DMS153 (cell line): ENCODE measurements at places on chromosomes 2 and 18.

GRCh38 chr2:126656431-126657147 is 631 bp downstream of the GYPC start:
- DNase-seq = no peak

DNA sequence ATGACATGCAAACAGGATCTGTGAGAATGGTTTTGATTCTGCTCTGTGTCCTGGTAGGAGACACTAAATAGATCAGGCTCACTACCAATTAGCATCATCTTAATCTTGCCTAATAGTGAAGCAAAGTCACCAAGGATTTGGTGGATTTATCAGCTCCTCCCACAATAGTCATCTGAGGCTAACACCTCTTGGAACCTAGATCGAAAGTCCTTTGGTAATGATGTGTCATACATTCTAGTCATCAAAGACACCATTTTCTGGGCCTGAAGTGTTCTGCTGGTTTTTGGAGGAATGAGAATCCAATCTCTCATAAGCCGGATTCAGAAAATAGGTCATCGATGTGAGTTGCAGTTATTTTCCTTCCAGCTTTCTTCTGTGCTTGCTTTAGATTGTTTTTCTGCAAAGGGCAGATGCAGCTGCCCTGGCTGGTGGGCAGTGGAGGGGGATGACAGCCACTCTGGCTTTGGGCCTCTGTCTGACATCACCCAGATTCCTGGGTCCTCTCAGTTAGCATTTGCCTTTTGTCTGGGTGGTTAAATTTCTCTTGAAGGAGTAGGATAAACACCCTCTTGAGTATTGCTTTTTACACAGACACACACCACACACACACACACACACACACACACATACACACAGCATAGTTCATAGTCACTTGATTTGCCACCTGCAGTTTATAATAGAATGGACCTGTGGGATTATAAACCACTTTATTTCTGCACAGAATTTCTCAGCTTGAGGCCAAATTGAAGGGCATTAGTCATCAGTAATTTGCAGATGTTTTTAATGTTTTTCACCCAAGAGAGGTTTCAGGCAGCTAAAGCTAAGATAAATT is at the start of gene MYO3B:
Gene MYO3B (plus strand): TSS at position 198 of the 832 bp plus-strand sequence. CDS start 141 bp downstream, at position 339.
- DNase-seq = no peak

DNA sequence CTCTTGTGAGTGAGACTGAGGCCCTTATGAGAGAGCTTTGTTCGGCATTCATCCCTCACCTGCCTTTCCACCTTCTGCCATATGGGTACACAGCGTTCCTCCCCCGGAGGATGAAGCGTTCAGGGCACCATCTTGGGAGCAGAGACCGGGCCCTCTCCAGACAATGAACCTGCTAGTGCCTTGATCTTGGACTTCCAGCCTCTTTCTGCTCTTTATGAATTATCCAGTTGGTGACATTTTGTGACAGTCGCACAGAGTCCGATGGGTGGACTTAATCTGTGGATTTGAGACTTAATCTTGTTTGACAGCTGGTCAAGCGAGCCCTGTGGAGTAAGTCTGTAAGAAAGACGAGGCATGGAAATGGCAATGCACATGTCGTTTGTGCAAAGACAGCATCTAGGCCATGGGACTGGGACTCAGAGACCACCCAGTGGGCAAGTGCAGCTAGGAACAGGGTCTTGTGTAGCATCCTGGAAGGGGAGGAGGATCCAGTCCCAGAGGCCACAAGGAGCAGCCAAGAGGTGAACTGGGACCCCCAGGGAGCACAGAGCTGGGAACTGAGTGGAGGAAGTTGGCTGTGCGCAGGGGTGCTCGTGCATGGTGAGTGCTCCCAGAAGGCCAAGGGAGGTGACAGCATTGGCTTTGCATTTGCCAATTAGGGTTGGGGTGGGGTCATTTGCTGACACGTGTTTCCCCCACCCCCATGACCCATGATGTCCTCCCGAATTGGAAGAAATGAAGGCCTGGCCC is 69.5 kb upstream of the HDAC4 start:
- no peak for DNase-seq

DNA sequence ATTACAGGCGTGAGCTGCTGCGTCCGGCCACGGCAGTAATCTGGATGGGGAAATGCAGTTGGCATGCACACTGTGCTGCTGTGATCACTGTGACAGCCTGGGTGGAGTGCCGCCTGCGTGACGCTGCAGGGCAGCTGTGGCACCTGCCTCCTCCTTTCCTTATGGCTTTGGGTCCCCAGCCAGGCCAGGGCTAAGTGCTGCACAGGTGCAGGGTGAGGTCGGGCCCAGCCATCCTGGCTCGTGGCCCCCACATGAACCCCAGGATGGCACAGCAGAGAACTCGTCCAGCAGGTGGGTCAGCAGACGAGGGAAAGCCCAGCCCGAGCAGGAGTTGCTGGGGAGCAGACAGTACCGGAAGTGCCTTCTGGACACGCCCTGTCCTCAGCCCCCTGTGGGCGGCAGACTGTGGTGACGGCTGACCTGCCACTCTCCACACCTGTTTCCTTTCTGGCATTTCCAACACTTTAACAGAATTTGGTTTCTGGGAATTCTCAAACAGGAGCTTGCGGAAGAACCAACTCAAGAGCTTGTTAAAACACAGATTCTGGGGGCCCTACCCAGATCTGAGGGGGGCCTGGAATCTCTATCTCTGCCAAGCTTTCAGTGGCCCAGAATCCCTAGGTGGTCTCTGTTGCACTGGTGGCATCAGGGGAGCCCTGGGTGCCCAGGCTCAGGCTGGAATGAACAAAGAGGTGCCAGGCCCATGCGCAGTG is 16.9 kb downstream of the HS1BP3 start:
- peak; percentile 65 for DNase-seq

DNA sequence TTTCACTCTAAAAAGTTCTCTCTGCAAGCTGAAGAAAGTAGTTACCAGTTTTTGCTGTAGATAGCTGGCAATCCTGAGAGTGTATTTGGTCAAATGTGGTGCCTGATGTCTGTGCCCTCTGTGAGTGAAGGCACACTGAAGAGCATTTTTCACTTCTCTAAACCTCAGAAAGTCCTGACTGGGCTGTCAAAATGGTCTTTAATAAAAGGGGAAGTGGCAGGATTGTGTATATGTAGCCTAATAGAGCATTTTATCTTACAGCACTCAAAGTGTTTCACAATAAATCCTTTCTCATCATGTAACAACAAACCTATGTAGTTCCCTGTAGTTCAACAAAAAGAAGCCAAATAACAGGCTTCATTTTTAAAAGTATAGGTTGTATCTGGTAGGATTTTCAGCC is 1552.3 kb upstream of the SLC39A10 start:
- no peak for DNase-seq

DNA sequence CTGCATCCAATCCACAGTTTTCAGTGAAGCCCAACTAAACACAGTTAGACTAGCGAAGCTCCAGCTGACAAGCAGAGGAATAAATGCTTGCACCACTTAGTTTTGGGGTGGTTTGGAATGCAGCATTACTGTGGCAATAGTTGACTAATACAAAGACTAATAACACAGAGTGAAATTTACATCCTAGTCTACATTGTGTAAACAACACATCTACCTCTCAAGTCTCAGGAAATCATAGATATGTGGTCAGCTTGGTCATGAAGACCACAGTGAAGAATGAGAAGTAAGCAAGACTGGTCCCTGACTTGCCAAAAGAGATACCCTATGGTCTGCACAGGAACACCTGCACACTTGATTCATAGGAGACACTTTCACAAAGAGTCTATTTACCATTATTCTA is 155.1 kb upstream of the TANK start:
- no peak for DNase-seq

GRCh38 chr2:39183673-39184072 is 60.1 kb downstream of the CDKL4 start:
- DNase-seq = no peak

DNA sequence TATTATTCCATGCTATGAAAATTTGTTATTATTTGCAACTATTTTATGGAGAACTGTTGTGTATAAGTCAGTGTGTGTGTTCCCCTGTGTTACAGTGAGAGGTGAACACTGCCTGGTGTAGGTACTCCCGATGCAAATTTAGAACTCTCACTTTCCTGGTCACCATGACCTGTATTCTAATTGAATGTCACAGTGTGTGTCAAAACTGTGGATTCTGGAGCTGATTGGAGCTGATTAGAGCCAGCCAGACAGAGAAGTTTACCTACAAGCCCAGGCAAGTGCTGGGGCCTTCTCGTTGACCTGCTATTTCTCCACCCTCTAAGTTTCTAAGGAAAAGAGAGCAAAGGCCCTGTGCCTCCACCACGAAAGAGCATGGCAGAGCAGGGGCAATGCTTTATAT is 216.0 kb downstream of the NYAP2 start:
- DNase-seq = no peak
